ENCODE measurements at places on chromosomes 5 and 9.

- DNase-seq: no peak
Measured at GRCh38 chr9:78939311-78940065, 632.3 kb upstream of the TLE4 start.

GRCh38 chr9:126151031-126151685, 175.5 kb upstream of the MVB12B start:
- no peak for DNase-seq

- no peak for DNase-seq
Measured at GRCh38 chr5:147613359-147613758, 103.5 kb upstream of the DPYSL3 start.

DNA sequence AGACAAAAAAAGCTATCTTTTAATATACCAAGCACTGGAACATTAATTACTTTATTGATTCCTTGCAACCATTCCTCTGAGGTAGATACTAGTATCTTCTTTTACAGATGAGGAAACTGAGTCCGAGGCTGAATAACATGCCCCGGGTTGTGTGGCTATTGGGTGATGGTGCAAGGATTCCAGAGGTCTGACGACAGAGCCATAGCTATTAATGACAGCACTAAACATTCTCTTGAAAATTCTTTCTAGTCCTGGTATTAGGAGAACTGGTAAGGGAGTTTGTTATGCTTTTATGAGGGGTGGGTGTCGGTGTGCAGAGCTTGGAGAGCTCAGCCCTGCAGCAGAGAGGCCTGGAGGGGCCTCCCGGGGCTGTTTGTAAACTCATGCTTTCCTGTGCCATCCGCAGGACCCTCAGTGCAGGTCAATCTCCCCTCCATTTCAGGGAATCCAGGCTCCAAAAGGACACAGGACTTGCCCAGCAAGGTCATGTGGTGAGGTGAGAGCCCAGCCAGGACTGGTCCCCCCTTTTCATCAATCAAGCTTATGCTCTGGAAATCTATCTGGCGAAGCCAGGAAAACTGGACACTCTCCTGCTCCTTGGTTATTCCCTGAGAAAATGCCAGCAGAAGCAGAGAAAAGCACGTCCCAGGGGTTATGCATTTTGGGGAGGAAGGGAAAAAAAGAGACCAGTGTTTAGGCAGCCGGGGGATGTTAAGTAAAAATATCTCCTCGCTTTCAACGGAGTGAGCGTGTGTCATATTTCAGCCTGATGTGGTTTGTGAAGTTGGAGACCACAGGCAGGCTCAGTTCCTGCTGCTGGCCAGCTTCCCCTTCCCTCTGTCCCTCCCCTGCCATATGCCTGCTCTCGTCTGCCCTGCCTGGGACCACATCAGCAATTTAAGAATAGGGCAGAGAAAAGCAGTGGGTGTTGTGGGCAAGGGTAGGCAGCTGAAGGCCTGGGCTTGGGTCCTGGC, 3.7 kb downstream of the GSN start:
- no peak for DNase-seq

GRCh38 chr5:124054564-124054963, 542.6 kb downstream of the CSNK1G3 start:
- DNase-seq: no peak

DNA sequence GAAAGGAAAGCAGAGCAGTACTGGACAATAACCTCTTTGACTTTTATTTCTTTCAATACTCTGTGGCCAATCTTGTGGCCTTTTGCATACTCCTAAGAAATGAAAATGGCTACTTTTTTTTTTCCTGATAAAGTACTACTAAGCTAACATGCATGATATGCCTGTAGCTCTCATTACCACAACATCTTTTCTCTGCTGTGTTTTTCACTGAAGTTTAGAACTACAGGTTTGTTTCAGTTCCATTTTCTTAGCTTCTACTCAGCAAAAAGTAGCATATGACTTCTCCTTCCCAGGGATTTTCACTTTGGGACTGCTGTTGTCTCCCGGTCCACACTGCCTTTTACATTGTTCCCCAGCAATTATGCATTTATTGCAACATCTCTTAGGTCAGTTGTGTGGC, 204.0 kb downstream of the KCTD16 start:
- no peak for DNase-seq

- DNase-seq: no peak
Measured at GRCh38 chr9:76181781-76182180, 212.4 kb downstream of the RFK start.

- no peak for DNase-seq
Measured at GRCh38 chr9:13189362-13189761, 90.1 kb downstream of the MPDZ start.

DNA sequence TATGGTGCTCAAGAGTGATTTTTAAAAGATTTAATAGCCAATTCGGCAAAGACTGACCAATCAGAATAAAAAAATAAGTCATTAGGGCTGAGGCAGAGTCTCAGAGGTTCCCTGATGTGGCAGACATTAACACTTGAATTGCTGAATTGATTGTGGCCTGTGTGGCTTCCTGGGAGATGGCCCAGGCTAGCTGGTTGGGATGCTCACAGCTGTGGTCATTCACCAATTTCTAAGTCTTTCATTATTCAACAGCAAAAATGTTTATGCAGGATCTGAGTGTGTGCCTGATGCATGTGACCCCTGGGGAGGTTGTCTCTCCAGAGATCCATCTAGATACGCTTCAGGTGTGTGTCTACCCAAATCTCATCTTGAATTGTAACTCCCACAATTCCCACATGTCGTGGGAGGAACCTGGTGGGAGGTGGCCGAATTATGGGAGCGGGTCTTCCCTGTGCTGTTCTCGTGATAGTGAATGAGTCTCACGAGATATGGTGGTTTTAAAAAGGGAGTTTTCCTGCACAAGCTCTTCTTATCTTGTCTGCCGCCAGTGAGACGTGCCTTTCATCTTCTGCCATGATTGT, 632.6 kb upstream of the SEMA6A start:
- no peak for DNase-seq

- no peak for DNase-seq
Measured at GRCh38 chr9:32579706-32580331, 6.9 kb upstream of the NDUFB6 start.

DNA sequence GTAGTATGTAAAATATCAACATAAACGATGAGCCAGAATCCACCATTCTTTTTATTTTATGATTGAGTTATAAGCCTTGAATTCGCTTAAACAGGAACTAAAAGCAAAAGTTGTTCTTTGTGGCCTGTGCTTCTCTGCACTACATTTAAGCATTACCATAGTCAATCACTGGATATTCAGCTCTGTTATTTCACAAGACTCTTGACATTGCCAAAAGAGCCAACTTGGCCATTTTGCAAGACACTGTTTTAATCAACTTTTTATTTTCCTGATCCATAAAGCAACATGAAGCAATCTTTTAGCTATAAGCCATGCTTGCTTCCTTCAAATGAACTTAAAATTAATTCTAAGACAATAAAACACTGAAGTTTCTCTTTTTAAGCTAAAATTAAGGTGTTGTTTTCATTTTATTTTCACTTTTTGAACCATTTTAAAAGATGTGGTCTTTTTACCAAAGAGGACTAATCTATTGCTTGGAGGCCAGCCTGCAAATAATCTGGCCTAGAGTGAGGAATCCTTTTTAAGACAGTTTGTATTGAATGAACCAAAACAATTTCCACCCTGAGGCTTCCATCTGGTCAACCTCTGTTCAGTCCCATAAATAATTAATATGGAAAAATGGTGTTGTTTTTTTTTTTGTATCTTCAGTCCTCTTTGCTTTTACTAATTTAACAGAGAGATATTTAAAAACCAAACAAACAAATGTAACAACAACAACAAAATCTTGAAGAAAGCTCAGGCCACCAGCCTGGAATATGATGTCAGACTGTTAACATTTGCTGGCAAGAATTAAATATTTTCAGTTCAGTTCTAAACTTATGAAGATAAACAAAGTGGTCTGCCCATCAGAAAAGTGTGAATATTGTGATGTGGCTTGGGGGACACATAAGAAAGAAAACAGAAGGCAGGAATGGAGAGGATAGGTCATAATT, 274.4 kb downstream of the MARCHF11 start:
- no peak for DNase-seq

DNA sequence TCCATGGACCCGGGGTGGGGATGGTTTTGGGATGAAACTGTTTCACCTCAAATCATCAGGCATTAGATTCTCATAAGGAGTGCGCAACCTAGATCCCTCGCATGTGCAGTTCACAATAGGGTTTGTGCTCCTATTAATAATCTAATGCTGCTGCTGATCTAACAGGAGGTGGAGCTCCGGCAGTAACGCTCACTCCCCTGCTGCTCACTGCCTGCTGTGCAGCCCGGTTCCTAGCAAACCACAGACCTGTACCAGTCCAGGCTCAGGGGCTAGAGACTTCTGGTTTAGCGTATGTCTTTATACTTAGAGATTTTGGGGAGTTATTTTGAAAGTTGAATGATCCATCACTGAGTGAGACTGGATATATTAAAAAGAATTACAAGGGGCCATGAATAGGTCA, 50.2 kb downstream of the RICTOR start:
- DNase-seq: no peak

DNA sequence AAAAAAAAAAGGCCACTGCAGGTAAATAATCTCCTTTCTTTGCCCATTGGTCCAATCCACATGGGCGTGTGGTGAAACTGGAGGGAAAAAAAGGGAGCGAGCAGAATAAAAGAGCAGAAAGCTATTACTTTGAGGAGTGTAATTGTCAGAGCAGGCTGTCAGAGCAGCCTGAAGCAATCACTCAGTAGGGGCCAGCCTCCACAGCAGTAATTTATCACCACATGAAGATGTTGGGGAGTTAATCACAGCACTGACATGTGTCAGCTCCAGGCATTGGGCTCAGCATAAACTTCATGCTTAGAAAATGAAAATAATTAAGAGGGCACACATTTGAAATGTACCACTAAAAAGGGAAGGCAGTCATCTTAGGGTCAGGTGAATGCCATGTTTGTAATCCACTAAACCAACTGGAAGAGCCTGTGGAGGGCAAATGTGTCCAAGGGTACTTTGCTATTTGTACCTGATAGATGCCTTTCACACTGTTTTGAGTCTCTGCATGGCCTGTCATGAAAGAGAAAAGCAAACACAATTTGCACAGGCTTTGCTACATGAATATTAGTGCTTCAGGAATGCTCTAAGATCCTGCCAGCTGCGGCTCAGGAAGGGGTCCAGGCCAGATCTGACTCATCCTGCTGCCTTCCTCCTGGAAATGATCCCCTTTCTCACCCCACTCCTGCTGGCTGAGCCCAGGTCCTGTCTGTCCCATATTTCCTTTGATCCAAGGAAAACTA, 2.9 kb upstream of the PTGER4 start:
- no peak for DNase-seq
